ENCODE measurements at places on chromosomes 12 and 14.

DNA sequence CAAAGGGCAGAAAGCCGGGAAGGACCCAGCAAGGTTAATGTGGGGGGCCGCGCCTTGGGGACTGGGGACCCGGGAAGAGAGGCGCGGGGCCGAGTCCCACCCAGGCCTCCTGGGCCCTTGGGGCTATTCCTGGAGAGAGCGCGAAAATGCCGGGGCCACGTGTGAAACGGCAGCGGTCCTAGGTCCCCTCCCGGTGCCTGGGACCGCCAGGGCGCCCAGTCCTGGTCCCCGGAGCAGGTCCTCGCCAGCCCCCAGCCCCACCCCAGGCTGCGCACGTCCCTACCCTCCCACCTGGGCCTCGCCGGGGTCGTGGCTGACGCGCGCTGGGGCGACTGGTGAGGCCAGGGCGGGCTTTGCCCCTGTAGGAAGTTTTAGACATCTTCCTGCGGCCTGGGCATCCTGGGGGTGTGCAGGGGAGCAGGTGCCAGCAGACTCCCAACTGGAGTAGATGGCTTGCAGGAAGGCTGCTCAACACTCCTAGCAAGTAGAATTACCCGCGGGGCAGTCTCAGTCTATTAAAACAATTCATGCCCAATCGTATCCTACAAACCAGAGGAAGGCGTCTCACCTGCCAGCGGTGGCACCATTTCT, 708 bp downstream of the FAR2 start:
- DNase-seq, result peak; percentile 22

DNA sequence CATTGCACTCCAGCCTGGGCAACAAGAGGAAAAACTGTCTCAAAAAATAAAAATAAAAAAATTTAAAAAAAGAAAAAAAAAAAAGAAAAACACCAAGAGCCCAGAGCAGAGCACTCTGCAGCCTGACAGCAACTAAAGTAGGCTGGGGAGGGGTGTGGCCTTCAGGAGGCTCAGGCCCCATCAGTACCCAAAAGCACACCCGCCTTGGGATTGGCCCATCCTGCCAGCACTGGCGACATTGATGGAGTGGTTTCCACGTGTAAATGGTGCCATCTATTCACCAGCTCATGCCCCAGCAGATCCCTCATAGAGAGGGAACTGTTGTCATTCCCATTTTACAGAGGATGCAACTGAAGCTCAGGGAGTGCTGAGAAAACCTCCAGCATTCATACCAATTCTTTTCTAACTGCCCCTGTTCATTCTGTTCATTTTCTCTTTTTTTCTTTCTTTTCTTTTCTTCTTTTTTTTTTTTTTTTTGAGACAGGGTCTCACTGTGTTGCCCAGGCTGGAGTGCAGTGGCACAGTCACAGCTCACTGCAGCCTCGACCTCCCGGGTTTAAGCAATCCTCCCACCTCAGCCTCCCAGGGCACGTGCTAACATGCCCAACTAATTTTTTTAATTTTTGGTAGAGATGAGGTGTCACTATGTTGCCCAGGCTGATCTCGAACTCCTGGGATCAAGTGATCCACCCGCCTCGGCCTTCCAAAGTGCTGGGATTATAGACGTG, 89.3 kb downstream of the IRF2BPL start:
- DNase-seq, result no peak

DNA sequence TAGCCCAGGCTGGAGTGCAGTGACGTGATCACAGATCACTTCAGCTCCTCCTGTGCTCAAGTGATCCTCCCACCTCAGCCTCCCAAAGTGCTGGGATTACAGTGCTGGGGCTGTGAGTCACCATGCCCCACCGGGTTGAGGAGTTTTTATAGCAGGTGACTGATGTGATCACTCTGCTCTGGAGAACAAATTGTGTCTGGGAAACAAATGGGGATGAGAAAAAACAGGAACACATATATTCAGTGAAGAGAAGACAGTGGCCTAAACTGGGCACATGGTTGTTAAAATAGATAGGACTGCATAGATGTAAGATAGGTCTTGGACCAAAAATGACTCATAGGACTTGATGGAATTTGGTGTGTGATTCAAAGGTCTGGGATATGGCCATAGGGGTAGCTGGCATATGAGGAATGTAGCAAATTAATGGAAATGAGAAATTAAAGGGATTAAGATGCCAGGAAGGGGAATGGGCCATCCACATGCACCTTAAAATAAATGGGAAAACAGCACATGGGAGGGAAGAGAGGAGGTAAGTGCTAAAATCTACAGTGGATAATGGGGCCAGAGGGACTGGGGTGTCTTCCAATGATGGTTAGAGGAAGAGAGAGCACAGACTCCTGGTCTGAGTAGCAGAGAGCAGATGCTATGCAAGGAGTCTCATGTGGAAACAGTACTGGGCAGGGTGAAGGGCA, 11.2 kb downstream of the BCAT1 start:
- peak; percentile 53 for DNase-seq

DNA sequence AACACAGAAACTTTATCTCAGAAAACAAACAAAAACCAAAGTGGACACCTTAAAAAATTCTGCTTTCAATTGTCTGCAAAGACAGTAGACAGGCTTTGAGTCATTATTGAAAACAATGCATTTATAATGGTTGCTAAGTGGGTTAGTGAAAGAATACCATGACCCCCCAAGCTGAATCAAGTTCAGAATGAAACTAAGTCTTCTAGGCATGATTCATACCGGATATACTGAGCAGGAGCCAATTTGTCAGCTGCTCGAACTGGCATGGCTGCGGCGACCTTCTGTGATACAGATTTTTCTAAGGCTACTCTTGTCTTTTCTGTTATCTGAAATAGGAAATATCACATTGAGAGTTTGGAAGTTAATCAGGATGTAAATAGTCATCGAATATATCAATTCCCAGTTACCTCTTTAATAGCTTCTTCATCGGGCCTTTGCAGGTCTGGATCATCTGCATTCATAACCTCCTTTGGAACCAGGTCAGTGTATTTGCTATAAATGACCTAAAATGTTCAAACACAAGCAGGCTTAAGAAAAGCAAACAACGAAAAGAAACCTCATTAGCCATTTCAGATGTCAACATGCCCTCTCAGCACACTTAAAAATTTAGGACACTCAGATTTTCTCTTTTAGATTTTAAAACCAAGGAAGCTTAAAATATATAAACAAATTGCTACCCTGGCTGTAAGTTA, 22.3 kb downstream of the SNW1 start:
- DNase-seq, result peak; percentile 26

DNA sequence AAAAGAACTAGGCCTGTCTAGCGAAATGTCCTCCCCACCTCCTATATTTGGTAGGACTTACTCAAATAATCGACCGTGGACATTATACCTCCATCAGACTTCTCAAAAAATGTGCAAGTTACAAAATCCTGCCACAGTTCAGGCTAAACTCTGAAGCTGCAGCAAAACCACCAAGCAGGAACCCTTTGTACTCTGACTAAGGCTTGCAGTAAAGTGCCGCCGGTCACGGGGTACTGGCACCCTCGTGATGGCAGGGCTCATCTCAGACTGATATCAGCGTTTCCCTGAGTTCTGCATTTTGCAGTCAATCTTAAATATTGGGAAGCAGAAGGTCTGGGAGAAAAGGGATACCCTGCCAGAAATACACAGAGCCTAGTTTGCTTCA, 17.1 kb downstream of the SLC11A2 start:
- peak; percentile 66 for DNase-seq

DNA sequence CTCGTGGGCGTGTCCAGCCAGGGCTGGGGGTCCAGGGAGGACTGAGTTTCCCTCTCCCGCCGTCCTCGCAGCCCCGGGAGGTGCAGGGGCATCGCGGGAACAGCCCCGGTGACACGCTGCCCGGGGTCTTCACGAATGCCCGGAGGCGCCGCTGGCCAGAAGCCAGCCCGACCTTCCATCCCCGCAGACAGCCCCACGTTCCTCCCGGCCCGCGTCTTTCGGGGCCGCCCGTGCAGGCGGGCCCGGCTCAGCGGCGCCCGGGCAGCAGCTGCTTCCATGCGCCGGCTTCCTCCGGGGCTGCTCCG, 827 bp upstream of the TEDC1 start:
- peak; percentile 23 for DNase-seq

DNA sequence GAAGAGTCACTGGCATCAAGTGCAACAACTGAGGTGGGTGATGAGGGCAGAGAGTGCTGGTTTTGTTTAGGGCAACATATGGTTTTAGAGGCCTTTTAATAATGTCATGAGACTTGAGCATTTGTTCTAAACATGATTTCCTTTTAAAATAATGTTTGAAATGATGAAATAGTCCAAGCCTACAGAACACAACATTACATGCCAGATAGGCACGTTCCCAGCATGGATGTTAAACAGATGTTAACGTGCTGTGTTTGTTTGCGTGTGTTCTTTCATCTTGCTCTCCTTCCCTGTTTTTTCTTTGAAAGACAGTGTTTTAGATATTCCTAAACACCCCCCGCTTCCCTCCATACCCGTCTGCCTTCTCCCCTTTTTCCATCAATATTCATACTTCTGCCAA, 82.3 kb downstream of the RGS6 start:
- DNase-seq, result no peak
